ENCODE measurements at places on chromosomes 11 and 22.

GRCh38 chr11:134647066-134647743 is 235.2 kb upstream of the B3GAT1 start:
- DNase-seq: no peak

GRCh38 chr11:95267601-95268213 is 36.7 kb upstream of the SESN3 start:
- DNase-seq: no peak

- DNase-seq: no peak
These were observed 208.2 kb upstream of the ZC3H12C start for GRCh38 chr11:109885006-109885405.

GRCh38 chr11:66192181-66192863 is 76.1 kb upstream of the RAB1B start:
- DNase-seq: no peak

DNA sequence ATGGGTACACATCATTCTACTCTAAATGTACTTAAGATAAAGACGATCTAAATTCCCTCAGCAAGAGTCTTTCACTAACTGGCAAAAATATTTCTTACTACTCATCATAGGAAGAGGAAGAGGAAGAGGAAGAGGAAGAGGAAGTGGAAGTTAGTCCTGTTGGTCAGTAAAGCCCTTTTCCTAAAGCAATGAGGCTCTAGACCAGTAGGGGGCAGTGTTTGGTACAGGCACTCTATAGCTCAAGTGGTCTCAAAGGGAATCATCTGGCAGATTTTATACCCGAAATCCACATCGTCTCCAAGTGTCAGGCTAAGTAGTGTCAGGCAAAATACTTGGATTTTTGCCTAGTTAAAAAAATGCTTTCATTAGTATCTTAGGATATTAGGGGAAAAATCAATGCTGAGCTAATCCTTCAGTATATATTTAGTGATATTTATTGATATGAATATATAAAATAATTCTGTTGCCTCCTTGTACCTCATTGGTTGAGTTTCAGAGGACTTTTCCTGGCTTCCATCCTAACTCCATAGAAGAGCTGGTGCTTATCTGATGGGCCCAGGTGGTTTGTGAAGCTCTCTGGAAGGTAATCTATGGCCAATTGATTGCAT is 7.7 kb downstream of the BLID start:
- no peak for DNase-seq

DNA sequence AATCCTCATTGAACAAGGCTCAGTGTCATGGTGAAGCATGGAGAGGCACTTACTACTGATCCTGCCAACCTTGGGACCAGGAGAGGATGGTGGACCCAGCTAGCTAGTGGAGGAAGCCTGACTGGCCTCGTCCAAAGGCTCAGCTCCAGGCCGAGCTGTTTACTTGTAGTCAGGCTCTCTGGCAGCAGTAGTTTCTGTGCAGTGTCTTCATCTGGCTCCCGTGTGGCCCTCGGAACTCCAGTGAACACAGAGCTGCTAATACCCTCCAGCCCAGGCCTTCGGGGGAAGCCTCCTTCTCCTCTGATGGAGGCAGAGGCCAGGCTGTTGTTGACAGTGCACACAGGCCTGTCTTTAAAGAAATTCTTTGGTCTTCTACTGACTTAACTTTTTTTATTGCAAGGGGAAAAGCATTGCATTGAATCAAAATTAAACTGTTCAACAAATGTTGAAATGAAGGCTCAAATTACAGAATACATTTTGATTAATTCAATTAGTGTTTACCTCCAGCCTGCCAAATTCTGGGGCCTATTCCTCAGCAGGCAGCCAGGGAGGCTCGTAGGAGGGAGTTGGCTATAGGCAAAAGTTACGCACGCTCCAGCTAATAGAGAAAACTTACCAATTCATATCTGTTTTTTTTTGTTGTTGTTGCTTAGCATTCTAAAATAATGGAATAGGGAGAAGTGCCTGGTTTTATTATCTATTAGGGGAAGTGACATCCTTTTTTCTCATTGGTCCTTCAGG is 18.8 kb downstream of the PPFIBP2 start:
- no peak for DNase-seq
